ENCODE measurements at places on chromosomes 2 and 18.

DNA sequence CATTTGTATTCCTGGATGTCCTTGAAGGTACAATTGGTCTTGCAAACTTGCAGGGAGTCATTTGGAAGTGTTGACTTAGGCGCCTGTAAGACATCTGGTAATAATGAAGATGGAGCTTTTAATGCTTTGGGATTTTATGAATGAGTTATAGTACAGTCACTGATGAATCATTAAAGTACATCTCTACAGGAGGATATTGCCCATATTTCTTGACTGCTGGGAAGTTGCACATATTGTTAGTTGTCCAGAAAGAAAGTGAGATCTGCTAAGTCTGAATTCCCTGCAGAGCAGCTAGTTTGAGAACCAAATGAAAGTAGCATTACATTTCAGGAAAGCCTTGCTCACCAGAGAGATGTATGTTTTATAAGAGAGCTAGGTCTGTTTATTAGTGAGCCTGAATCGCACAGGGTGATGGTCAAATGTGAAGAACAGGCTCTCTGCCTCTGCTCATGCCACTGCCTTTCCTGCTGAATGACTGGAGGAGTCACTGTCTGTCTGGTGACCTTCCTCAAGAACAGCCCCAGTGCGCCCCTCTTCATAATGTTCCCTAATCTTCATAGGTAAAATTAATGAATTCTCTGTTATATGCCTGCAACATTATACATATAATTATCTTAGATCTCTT is 138.9 kb upstream of the KLHL14 start:
- no peak for DNase-seq
- no peaks in the 10 kb centered on the region for H3K4me1 ChIP-seq
- no peak overlapping the region for H3K4me3 ChIP-seq
- no peaks in the 10 kb centered on the region for H3K27me3 ChIP-seq

DNA sequence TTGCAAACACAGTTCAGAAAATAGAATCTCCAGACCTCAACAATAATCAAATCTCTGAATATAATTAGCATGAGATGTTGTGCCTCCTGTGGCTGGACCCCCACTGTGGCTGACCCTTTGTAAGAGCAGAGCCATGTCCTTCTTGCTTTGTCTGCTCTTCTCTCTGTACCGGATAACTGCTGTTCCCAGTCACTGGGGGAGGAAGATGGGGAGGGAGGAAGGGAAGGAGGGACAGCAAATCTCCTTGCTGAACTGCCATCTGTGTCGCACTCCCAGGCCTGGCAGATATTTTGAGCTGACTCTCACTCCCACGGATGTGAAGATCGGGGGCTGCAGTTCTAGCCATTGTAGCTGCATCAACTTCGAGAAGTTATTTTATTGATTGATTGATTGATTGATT is 319.0 kb upstream of the CXCR4 start:
- no peaks in the 10 kb centered on the region for H3K36me3 ChIP-seq
- H3K4me3 ChIP-seq = no peak overlapping the region

GRCh38 chr2:7022492-7023385 is 105.5 kb downstream of the RNF144A start:
- no peaks in the 10 kb centered on the region for H3K27me3 ChIP-seq
- H3K36me3 ChIP-seq = peaks cover 29% of the 10 kb centered on the region
- no peak overlapping the region for H3K27ac ChIP-seq
- no peaks in the 10 kb centered on the region for H3K4me1 ChIP-seq
- DNase-seq = no peak

DNA sequence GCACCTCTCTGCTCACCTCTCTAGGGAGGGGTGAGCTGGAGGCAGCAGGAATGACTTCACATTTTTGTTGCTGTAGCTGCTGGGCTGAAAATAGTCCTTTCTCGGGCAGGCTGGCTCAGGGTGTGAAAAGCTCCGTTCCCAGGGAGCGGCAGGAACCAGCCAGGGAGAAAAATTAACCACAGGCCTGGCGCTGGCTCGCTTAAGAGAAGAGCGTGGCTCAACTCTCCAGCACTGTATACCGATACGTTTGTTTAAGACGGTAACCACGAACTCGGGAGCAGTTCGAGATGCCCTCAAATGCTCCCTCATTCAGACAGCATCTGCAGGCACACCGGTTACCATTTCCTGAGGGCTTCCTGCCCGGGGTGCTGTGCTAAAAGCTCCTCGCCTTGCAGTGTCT is 129.6 kb downstream of the CELF4 start:
- H3K4me1 ChIP-seq = no peaks in the 10 kb centered on the region
- DNase-seq = no peak
- H3K36me3 ChIP-seq = no peaks in the 10 kb centered on the region
- H3K27me3 ChIP-seq = no peaks in the 10 kb centered on the region

- H3K36me3 ChIP-seq = no peaks in the 10 kb centered on the region
- no peak overlapping the region for H3K4me3 ChIP-seq
- no peak overlapping the region for H3K27ac ChIP-seq
- no peaks in the 10 kb centered on the region for H3K27me3 ChIP-seq
- no peaks in the 10 kb centered on the region for H3K4me1 ChIP-seq
Measured at GRCh38 chr2:68698567-68699377, 35.8 kb upstream of the ARHGAP25 start.

- no peaks in the 10 kb centered on the region for H3K4me1 ChIP-seq
- DNase-seq = no peak
- no peak overlapping the region for H3K27ac ChIP-seq
- no peaks in the 10 kb centered on the region for H3K36me3 ChIP-seq
Measured at GRCh38 chr18:79819968-79820351, 22.2 kb downstream of the KCNG2 start.

GRCh38 chr2:47785986-47786385 is 3.0 kb downstream of the MSH6 start:
- H3K27ac ChIP-seq = no peak overlapping the region
- H3K4me1 ChIP-seq = peaks cover 10% of the 10 kb centered on the region
- H3K4me3 ChIP-seq = no peak overlapping the region
- H3K36me3 ChIP-seq = no peaks in the 10 kb centered on the region
- DNase-seq = no peak

Measured in effector memory CD4-positive, alpha-beta T cell (primary cell).